ENCODE measurements at places on chromosomes 16 and 17.

DNA sequence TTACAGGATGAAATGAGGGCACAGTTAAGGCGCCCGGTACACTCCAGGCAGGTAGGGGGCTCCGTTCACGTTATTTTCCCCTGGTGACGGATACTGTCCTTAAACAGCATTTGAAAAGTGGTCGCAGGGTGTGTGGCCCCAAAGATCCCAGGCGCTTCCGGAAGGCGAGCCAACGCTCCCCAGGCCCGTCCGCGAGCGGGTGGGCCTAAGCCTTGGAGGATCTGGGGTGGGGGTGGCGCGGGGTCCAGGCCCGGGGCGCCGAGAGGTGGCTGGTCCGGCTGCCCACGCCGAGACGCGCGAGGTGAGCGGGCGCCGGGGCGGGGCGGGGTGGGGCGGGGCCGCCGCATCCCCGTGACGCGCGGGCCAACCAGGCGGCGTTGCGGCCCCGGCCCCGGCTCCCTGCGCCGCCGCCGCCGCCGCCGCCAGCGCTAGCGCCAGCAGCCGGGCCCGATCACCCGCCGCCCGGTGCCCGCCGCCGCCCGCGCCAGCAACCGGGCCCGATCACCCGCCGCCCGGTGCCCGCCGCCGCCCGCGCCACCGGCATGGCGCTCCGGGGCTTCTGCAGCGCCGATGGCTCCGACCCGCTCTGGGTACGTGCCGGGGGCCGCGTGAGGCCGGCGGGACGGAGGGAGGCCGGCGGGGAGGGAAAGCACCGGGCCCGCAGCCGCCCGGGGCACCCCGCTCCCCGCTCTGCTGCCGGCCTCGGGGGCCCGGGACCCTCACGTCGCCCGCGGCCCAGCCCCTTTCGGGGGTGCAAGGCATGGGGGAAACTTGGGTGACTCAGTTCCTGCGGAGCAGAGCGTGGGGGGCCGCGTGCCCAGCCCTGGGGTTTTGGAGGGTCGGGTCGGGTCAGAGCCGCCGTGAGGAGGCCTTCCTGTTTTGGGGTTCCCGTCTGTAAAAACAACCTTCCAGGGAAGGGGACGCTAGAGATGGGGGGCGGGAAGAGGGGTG, at the start of gene ABCC1:
Gene ABCC1 (plus strand): TSS at position 407 of the 951 bp plus-strand sequence. CDS start 136 bp downstream, at position 543.
- DNase-seq: no peak

DNA sequence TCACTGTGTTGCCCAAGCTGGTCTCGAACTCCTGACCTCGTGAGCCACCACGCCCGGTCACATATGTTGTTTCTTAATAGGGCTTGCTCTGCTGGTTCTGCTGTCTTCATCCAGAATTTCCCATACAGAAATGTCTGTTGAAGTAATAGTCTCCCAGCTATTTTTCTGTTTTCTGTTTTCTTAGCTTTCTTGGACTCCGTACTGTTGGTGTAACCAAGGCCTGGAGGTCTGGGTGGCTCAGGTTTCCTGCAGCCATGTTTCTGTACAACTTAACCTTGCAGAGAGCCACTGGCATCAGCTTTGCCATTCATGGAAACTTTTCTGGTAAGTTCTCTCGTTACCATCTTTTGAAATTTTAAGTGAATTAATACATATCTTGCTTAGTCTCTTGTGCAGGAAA, 2.8 kb downstream of the SF3B3 start:
- DNase-seq: no peak

- peak; percentile 93 for DNase-seq
Measured at GRCh38 chr17:79595471-79595870, 15.4 kb downstream of the RBFOX3 start.

- no peak for DNase-seq
Measured at GRCh38 chr16:31094088-31094423, 541 bp downstream of the VKORC1 start.

- DNase-seq: no peak
Measured at GRCh38 chr17:6543079-6544010, 13.0 kb downstream of the PITPNM3 start.

DNA sequence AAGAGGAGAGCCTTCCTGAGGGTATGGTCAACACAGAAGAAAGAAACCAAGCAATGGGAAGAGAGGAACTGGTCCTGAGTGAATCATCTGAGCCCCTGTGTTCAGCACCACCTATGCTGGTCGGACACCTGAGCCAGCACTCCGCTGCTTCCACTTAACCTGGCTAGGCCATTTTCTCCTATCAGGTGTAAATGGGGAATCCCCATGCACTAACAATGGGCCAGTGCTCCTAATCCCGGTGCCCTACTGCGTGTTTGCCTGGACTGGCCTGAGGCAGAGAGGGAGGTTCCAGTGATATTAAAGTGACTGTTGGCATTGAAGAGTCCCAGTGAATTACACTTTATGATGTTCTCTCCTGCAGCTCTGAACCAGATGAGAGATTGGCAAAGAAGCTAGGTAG, 34.4 kb upstream of the XYLT2 start:
- no peak for DNase-seq

GRCh38 chr16:4283939-4284338, 11.1 kb upstream of the TFAP4 start:
- no peak for DNase-seq

DNA sequence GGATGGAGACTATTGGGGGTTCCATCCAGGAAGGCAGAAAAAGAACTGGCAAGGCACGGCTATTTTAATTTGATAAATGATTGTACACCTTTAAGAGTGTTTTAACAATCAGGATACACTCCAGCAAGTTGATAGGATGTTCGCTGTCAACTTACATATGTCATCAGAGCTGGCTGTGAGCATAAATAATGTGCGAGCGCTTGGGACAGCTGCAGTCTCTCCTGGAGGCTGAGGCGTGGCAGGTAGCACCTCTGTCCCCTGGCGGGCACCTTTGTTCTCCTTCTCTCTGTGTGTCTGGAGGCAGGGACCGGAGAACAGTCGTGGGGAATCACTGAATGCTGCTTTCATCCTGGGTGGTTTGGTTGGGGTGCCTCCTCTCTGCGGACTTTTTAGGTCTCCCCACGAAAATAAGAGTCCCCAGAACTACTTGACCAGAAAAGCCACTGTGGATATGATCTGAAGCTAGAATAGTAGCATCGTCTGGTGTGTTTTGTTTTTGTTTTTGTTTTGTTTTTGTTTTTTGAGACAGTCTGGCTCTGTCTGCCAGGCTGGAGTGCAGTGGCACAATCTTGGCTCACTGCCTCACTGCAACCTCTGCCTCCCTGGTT, 9.4 kb downstream of the BAHCC1 start:
- DNase-seq: no peak

Data from cerebellar nuclear complex (tissue), 1 donor.